ENCODE measurements at places on chromosomes 1 and 21. TPM values are rescaled to one million over a fixed set of nuclear protein-coding genes. Genes with fewer than 3 reads are reported as not detected.

The KCNJ6 gene
- total RNA-seq = 0.36 TPM

The C21orf58 gene
- 2.2 TPM for total RNA-seq

The C1orf185 gene
- total RNA-seq = not detected

The OLFM3 gene
- not detected for total RNA-seq

The RNASEL gene
- total RNA-seq = 7.2 TPM

The CAMSAP2 gene
- total RNA-seq = 55.7 TPM

The SPOCD1 gene
- 58.6 TPM for total RNA-seq

The C2CD2 gene
- total RNA-seq = 40.9 TPM

The PADI4 gene
- not detected for total RNA-seq

The PAQR7 gene
- 11.2 TPM for total RNA-seq

The OR2T2 gene
- not detected for total RNA-seq

The LCE6A gene
- not detected for total RNA-seq

The GPR37L1 gene
- not detected for total RNA-seq

The FAM110D gene
- not detected for total RNA-seq

The CD5L gene
- not detected for total RNA-seq

The ASCL5 gene
- total RNA-seq = not detected

The NBPF4 gene
- total RNA-seq = under 0.01 TPM

The LDLRAD1 gene
- not detected for total RNA-seq

The WNT9A gene
- 0.36 TPM for total RNA-seq

The S100B gene
- 0.29 TPM for total RNA-seq

The CADM3 gene
- total RNA-seq = not detected

The MCOLN3 gene
- 4.7 TPM for total RNA-seq

The OR2L2 gene
- total RNA-seq = under 0.01 TPM

The FAM89A gene
- total RNA-seq = 10.9 TPM

The KRTAP10-7 gene
- not detected for total RNA-seq

The DEPDC1 gene
- total RNA-seq = 1.4 TPM

The RGS4 gene
- 130 TPM for total RNA-seq

The UTS2 gene
- total RNA-seq = 0.29 TPM

The LIPI gene
- not detected for total RNA-seq

The ARID1A gene
- total RNA-seq = 23.6 TPM

The SPSB1 gene
- 23.2 TPM for total RNA-seq

The PKLR gene
- total RNA-seq = not detected

The RHOU gene
- total RNA-seq = 0.72 TPM

The FCRL6 gene
- total RNA-seq = not detected

The ADAMTS5 gene
- 39.1 TPM for total RNA-seq

The TPTE gene
- not detected for total RNA-seq

The DAB1 gene
- not detected for total RNA-seq

The OSCP1 gene
- 14.5 TPM for total RNA-seq

The VHLL gene
- total RNA-seq = not detected

The ARHGEF11 gene
- total RNA-seq = 50.3 TPM

The MNDA gene
- total RNA-seq = under 0.01 TPM

The TFAP2E gene
- total RNA-seq = 0.29 TPM

The TRIM46 gene
- total RNA-seq = 3.3 TPM
